Myocyte (in vitro differentiated cells): ENCODE measurements at places on chromosomes 4 and X.

DNA sequence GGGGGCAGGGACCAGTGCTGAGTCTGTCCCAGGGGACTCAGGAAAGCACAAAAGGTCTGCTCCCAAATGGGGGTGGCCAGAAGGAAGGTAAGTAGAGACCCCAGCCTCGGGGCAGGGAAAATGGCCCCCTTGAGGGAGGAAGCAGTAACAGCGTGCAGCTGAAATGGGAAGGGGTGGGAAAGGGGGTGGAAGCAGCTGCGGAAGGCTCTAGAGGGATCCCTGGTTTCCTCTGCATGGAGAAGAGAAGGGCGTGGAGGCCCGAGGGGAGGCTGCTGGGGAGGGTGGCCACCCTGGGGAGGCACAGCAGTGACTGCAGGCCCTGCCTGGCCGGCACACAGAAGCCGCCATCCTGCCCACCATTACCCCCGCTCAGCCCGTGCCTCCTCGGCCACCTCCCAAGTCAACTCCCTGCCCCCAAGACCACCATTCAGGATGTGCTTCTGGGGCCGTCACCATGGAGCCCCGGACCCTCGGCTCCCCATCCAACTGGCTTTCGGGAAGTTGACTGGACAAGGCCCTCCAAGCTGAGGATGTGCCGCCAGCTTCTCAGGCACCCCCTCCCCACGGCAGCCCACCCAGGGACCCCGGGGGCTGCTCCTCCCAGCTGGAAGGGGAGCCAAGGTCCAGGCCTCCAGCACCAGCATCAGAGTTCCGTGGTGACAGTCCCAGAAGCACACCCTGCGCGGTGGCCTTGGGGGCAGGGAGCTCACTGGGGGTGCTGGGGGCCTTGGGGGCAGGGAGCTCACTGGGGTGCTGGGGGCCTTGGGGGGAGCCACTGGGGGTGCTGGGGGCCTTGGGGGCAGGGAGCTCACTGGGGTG, 23.6 kb downstream of the CFAP99 start:
- DNase-seq = no peak

DNA sequence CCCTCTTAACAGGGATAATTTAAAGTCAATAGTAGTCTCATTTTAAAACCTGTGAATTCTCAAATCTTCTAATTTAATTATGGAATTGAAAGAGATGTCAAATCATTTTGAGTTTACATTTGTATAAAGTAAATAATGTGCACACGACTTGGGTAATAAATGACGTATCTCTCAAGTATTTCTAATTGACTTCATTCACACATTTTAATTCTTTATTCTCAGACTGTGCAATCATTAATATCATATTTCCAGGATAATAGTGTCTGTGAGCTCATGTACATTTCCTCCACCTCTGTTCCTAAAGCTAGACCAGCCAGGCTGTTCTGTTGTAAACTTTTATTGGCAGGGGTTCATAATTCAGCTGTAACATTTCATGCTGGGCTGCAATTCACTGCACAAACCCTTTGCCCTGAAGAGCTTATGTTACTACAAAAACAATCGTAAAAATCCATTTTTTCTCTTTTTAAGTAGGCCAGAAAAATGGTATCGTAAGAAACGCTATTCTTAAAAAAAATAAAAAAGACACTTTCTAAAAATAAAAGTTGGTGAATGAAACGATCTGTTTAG, 1103.1 kb upstream of the TENM3 start:
- no peak for DNase-seq

GRCh38 chr4:109879636-109880314, 31.9 kb downstream of the LRIT3 start:
- no peak for DNase-seq

DNA sequence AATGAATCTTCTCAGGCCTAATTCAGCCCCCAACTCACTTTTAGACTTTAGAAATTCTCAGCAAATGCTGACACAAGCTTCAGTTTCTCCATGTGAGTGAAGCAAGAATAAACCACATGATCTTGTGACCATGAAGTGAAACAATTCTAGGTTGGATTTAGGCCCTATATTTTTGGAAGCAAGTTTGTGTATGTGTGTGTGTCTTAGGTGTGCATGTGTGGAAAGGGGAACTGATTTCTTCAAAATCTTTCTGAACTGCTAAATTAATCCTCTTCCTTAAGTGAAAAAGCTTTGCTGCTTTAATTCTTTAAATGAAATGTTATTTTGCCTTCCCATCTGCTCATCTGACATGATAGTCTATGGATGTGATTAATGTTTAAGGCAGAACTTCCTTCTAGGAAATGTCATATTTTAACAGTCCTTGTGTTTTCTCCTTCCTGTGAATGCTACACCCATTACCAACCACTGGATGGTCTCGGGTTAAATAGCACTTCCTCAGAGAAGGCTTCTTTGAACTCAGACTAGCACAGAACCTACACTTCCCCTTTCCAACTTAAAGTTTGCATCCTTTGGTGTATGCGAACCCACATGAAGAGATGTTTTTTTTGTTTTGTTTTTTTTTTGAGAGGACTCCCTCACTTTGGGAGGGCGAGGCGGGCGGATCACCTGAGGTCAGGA, 1.2 kb upstream of the TMEM144 start:
- no peak for DNase-seq

- no peak for DNase-seq
Observed at GRCh38 chrX:80285131-80285773, 135.0 kb upstream of the TENT5D start.

- DNase-seq = no peak
Observed at GRCh38 chr4:187046471-187046870, 322.8 kb upstream of the FAT1 start.

DNA sequence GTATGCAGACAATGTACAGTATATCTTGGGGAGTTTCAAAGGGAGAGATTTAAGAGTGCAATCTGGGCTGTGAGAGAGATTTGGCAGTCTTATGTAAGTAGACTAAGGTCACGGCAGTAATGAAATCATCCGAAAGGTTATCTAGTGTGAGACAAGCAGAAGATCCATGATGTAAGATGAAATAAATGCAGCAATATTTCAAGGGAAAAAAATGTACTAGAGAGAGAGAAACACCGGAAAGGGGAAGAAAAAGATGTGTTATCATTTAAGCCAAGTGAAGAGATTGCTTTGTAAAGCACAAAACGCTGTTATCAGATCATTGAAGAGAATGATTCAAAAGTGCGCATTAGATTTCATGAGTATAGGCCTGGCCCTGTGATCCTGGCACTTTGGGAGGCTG, 88.4 kb upstream of the GUCY1A1 start:
- DNase-seq = no peak

DNA sequence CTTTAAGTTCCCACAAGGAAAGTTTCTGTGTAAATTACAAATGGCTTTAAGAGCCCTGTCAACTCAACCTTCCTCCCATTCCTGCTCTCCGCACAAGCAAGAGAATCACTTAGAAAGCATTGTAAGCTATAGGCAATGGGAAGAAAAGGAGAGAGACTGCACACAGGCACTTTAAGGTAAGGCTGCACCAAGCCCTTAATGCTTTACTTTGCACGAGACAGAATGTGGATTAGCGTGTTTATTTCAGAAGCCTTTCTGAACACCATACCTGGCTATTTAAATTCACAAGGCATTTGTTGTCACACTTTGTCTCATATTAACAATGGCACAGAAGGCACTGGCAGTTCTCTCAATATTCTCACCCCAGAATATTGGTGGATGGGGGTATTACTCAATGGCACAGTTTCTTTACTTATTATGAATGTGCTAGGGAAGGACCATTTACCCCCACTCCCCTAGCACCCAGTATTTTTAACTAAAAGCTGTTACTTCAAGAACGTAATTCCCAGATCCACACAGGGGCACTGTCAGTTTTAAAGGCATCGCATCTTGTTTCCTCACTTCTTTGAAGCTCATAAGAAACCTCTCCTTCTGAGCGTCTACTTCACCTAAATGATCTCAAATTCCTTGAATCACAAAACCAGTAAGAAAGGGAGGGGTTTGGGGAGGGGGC, 150.0 kb downstream of the MAML3 start:
- DNase-seq = no peak

DNA sequence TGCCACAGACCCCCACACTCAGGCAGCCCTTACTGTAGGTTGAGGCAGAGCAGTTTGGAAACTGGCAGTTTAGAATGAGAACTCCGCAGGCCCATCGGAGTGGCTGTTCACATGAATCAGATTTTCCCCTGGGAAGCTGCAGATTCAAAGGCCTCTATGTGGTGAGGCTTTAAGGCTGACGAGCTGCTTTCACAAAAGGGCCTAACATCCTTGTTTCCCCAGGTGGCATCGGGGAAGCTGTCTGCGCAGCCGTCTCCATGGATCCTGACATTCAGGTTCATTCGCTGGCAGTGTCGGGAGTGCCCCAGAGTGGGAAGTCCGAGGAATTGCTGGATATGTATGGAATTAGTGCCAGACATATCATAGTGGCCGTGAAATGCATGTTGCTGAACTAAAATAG, 33.7 kb downstream of the TKTL1 start:
- no peak for DNase-seq

DNA sequence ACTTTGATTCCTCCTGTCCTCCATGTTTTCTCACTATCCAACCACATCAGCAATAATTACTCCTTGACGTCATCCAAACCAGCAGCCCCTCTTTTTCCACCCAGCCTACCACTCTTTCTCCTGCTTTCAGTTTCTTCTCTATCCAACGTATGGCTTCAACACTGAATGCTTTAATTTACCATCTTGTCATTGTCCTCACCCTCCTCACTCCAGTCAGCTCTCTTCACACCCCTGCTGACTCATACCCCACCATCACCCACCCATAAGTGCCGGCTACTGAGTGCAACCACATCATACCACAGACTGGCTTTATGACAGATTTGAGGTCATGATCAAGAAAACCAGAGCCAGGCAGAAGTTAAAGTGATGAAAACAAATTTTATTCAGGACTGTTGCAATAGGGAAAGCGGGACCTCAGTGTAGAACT, 9.8 kb upstream of the ANXA5 start:
- peak; percentile 89 for DNase-seq

- no peak for DNase-seq
Observed at GRCh38 chr4:76716658-76717057, 181.3 kb downstream of the SOWAHB start.

- no peak for DNase-seq
Observed at GRCh38 chr4:102778720-102779119, 18.0 kb upstream of the MANBA start.

DNA sequence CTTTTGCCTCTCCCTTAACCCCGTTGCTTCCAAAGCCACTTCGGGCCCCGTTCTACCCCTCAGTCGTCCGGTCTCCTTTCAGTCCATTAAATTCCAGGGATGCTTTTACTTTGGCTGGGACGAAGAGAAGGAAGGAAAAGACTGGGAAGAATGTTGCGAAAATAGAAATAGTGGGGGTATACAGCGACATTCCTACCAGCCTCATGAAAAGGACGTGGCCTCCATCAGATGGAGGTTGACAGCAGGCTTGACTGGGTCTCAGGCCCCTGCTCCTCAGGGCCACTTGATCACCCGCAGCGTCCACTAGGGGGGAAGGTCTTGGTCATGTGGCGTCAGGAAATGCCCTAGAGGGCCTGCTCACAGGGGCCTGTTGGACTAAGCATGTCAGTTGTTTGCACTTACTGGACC, 657 bp upstream of the ANKRD50 start:
- DNase-seq = peak; percentile 91

DNA sequence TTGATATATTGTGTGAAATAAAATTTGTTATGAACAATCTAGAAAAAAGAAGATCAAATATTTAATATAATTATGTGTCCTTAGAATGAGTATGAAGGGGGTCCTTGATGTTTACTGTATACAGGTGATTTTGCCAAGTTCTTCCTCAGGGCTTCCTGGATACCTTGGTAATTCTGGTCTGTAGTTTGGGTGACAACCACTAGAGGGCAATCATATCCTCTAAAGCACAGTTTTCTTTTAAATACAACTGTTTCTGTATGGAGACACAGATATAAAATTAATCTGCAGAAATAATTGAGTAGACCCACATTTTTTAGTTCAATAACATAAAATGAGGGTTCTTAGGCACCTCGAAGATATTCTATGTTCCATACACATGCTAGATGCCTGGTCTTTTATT, 157.7 kb downstream of the SPANXN1 start:
- DNase-seq = peak; percentile 27

DNA sequence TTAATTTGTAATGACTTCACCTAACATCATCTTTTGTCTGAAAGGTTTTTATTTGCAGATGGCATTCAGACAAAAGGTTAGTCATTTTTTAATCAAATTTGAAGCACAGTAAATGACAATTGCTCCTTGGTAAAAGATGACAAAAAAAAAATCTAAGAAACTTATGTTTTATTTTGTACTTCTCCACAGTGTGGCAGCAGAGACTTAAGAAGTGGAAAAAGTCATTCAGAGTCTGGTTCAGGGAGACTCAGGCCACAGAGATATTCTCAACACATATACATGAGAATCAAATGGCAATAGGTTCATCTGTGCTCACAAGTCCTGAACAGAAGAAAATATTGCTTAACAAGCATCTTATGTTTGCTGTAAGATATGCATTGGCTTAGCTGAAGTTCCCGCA, 436.2 kb downstream of the KCNIP4 start:
- peak; percentile 64 for DNase-seq

- no peak for DNase-seq
Observed at GRCh38 chr4:161696944-161697343, 466.9 kb downstream of the FSTL5 start.

- no peak for DNase-seq
Observed at GRCh38 chr4:7195141-7195515, 2.8 kb downstream of the SORCS2 start.

- no peak for DNase-seq
Observed at GRCh38 chr4:8168832-8169598, 10.4 kb upstream of the ABLIM2 start.

GRCh38 chrX:150062292-150063137, 124.2 kb upstream of the EOLA2 start:
- DNase-seq = peak; percentile 84

DNA sequence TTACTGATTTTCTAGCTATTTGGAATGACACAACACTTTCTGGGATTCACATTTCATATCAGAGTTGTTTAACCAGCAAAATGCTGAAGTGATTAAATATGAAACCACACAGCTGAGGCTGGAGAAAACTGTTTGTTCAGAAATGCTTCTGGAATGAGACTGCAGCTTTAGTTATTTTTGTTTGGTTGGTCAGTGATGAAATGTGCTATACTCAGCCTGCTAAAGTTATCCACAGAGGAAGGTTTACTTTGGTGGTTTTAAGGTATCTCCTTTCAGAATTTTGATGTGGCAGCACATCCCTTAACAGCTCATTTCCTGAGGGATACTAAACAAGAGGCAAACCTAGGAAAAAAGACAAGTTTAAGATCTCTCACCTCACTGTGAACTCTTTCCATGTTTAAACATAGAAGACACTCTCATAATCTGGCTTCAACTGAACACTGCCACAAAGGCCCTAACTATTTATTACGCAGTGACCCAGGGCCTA, 106.6 kb upstream of the PDE5A start:
- peak; percentile 89 for DNase-seq

- DNase-seq = no peak
Observed at GRCh38 chr4:66539745-66540144, 869.5 kb upstream of the EPHA5 start.
